Osteocyte (in vitro differentiated cells): ENCODE measurements at places on chromosomes 2 and 18. TPM values are rescaled to one million over a fixed set of nuclear protein-coding genes. Genes with fewer than 3 reads are reported as not detected.

- DNase-seq = no peak
Observed at GRCh38 chr2:54601339-54601738, 122.1 kb upstream of the EML6 start.

GRCh38 chr2:131425231-131425941 is 50.5 kb upstream of the TUBA3D start:
- no peak for DNase-seq

DNA sequence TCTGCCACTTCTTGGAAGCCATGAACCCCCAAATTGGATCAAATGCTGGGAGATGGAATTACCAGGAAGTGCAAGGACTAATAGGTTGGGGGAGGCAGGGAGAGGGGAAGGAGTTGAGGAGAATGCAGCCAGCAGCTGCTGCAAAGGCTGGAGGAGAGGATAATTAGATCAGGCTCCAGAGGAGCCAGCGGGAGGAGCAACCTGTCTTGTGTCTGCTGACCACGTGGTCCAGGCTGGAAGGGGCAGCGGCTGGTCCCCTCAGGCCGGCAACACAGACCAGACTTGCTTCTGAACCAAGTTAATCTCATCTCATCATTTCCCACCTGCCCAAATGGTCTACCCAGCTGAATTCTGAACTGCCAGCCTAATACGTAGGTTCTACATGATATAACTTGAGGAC is 68.3 kb downstream of the MRO start:
- DNase-seq = no peak

DNA sequence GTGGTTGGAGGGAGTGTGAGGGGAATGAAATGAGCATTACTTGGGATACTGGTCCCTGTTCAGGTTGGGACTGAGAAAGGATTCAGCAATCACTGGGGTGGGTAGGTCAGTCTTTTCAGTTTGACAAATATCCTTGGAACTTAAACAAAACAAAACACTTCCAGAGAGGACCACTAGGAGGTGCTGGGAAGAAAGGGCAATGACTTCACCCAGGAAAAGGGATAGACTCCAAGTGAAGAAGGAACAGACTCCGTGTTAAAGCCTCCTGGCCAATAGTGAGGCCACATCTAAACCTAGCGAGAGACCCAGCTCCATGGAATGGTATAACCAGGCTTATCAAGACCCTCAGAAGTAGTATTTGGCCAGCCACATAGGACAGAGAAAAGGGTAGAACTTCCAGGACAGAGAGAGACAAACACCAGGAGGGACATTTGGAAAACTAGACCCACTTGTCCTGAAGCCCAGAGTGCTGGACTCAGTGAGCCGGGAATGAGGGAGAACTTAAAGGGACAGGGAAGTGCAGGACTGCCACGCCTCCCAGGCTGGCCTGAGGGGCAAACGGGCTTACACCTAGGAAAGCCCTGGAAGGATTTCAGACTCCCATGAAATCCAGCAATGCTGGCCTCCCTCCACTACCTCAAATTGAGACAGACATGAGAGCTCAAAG is 19.6 kb upstream of the KCNG3 start:
- DNase-seq = no peak

DNA sequence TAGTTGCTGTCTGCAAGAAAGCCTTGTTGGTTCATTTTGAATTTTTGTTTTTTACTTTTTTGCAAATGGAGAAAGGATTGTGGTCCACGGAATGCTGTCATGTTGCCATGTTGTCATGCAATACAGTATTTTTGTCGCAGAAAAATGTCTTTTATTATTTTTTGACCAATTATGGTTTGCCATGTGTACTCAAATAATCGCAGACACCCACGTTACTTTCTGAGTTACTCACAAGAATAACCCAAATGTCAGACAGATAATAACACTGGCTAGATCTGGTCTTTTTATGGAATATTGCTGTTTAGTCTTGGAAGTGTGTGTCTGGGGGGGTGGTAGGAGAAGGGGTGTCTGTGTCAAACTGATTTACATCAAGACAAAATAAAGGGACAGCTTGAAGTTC is 188.9 kb downstream of the LTBP1 start:
- DNase-seq = no peak

CDH19 gene
- not detected in 2 replicates for total RNA-seq

STON1 gene
- 37.5 and 38.0 TPM in 2 replicates for total RNA-seq

PLA2R1 gene
- total RNA-seq = 70.1 and 78.9 TPM in 2 replicates

MEIS1 gene
- total RNA-seq = 0.86 and 0.91 TPM in 2 replicates

SCN7A gene
- total RNA-seq = 0.11 TPM in 1 of 2 replicates, not detected in the other

MEP1B gene
- total RNA-seq = not detected in 2 replicates

CRYGD gene
- not detected in 2 replicates for total RNA-seq
